ENCODE measurements at places on chromosomes 4 and X.

- no peak for DNase-seq
These were observed 109.1 kb downstream of the GPAT3 start for GRCh38 chr4:83644677-83645659.

- DNase-seq: no peak
These were observed 38.4 kb downstream of the TBL1X start for GRCh38 chrX:9503261-9503660.

DNA sequence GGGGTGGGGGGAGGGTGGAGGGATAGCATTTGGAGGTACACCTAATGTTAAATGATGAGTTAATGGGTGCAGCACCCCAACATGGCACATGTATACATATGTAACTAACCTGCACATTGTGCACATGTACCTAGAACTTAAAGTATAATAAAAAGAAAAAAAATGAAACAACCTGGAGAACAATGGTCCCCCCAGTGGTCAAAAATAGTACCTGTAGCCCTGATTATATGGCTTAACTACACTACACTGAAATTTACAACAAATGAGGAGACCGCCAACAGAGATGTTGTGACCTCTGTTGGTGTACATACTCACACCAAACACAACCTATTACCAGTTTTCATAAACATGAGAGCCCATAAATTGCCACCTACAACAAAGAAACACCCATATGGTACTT lies 7.3 kb upstream of the MAGEE1 start:
- no peak for DNase-seq

DNA sequence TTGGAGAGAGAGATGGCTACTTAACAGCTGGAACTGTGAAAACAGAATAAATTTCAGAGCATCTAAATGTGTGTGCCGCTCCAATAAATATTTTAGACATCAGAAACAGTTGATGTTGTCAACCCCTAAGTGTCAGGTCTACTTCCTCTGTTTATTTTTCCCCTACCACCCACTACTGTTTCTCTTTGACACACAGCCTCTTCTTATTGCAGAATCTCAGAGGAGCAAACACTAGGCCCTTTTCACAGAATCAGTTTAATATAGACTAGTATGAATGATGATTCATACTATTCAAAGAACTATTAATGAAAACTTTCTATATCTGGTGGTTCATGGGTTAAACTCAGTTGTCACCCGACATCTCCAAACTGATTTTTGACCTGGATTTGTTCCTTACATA lies 33.9 kb downstream of the NAA11 start:
- no peak for DNase-seq
